ENCODE measurements at places on chromosomes 4 and X. TPM values are rescaled to one million over a fixed set of nuclear protein-coding genes. Genes with fewer than 3 reads are reported as not detected.

GRCh38 chrX:47218920-47219815 is 687 bp downstream of the CDK16 start:
- DNase-seq: no peak

- no peak for DNase-seq
Measured at GRCh38 chr4:17489123-17489522, 22.8 kb downstream of the QDPR start.

- DNase-seq: no peak
Measured at GRCh38 chr4:55409468-55410171, 13.9 kb downstream of the TMEM165 start.

The MAOA gene
- 120 TPM for total RNA-seq

DNA sequence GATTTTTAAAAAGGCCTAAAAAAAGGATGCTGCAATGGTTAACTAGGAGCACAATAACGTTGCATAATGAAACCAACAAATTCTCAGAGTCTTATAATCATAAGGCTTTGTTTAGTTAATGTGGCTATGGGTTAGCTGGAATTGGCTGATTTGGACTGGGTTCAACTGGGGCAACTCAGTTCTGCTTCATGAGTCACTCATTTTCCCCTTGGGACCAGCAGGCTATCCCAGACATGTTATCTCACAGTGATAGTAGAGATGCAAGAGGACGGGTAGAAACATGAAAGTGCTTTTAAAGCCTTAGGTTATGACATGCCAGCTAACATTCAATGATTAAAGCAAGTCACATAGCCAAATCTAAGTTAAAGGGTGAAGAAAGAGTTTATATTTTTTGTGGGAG is 189.2 kb upstream of the GK2 start:
- DNase-seq: no peak

The RS1 gene
- not detected for total RNA-seq

- no peak for DNase-seq
Measured at GRCh38 chrX:41958861-41959260, 35.5 kb upstream of the CASK start.

DNA sequence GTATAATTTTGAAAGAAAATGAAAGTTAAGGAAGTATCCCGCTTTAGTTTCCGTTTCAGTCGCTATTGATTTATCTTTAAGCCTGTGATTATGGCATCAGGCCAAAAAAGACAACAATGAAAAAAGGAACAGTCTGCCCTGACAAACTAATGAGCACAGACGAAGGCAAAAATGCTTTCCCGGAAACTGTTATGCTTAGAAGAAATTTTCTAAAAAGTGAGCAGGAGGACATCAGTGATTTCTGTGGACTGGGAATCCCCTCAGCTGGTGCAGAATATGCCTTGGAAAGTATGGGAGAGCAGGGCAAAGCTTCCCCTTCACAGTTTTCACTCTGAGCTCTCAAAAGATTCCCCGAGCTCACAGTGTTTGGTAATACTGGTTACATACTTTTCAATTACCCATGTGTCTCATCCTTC is 5.1 kb upstream of the CXCL10 start:
- peak; percentile 41 for DNase-seq

DNA sequence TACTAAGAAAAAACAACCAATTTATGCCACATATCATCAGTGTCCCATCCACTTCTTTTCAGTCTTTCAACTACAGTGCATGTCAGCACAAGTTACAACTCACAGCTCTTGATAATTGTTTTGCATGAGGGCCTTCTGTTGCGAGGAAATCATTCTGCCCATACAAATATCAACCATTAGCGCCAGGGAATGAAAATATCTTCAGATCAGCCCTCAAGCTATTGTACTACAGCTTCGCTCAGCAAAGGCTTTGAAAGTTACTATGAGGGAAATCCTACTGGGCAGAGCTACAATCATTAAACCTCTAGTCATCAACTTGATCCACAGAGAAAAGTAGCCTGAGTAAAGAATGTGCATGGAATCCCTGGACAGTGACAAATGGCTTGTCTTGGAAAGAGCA is 1023.6 kb upstream of the HS3ST1 start:
- no peak for DNase-seq

The WNK3 gene
- 2.3 TPM for total RNA-seq

GRCh38 chr4:25900310-25900709 is 13.7 kb upstream of the SMIM20 start:
- no peak for DNase-seq

The SPIN2A gene
- total RNA-seq: 0.21 TPM

The RNF113A gene
- 16.6 TPM for total RNA-seq

The GLRB gene
- 4.8 TPM for total RNA-seq

DNA sequence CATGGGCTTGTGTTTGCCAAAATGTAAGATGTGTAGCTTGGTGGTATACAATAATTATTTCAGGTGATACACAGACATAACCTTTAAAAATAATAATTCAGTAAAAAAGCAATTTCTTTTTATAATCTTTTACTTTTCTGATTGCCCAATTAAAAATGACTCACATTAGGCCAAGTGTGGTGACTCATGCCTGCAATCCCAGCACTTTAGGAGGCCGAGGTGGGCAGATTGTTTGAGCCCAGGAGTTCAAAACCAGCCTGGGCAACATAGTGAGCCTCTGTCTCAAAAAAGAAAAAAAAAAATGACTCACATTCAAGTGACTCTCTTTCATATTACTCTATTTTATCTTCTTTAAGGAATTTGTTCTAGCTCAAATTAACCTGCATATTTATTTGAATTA is 449.4 kb upstream of the HTR2C start:
- no peak for DNase-seq

- DNase-seq: no peak
Measured at GRCh38 chr4:28548594-28548993, 1688.0 kb downstream of the STIM2 start.

DNA sequence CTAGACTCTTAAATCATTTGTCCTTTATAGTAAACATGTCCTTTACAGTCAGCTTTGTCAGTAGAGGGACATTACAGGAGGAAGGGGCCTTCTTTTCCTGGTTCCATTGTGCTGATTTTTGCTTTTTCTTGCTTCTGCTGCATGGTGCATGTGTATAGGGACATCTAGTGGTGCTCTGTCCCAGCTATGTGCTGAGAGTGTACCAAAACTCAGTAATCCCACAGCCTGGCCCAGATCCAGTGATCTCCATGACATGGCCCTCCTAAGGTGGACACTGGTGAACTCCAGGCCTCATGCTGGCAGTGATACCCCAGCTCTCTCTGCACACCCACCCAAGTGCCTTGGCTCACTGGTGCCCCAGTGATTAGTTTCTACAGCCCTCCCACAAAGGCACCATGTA is 45.2 kb downstream of the MAGEB17 start:
- DNase-seq: no peak

- DNase-seq: no peak
Measured at GRCh38 chrX:142873214-142873613, 152.5 kb upstream of the SPANXN4 start.

The TCEAL3 gene
- 12.5 TPM for total RNA-seq

GRCh38 chr4:78291277-78291676 is 234.2 kb downstream of the FRAS1 start:
- no peak for DNase-seq

The CXCL13 gene
- total RNA-seq: not detected

The PLAC1 gene
- total RNA-seq: 0.20 TPM

GRCh38 chrX:107747596-107748161 is 27.9 kb downstream of the TSC22D3 start:
- DNase-seq: no peak

- DNase-seq: no peak
Measured at GRCh38 chr4:9999956-10000561, 21.2 kb downstream of the SLC2A9 start.

- no peak for DNase-seq
Measured at GRCh38 chr4:118746251-118746919, 61.2 kb downstream of the METTL14 start.

DNA sequence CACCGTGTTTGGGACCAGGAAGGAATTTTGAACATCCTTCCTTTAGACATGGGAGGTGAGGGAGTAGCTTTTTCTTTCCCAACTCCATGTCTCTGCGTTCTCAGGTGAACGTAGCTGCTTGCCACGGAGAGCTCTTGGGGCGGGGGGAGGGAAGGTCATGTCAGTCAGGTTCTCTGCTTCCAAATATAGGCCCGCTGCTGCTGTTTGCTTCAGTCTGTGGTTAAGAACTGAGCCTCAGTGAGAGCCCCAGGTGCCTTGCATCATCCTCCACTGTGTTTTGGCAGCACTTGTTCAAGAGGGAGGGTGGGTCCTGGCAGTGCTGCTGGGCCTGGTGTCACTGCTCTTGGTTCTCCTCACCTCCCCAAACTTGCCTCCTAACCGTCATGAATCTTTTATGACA is 46.5 kb downstream of the HADH start:
- DNase-seq: no peak

DNA sequence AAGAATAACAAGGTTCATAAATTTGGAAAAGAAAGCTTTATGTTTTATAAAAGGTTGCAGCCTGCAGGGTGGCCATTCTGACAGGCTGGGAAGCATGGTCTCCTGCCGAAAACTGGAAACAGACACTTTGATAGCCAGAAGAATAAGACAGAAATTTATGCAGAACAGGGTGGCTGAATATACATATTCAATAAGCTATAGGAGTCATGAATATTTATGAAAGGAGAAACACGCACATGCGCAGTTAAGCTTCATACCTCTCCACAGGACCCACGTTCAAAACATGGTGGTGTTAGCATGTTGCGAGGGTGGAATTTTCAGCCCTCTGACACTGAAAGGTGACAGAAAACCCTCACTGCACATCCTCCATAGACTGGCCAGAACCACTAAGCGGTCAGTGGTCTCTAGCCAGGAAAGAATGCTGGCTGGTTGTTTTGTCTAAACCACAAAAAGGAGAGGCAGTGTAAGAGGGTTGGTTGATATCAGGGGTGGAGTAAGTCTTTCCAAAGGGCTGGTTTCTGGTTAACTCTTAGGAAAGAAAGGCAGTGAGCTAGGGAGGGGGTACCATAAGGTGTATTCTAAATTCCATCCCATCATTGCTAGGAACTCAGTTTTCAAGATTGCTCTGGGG is 58.2 kb downstream of the ANXA10 start:
- DNase-seq: no peak

- no peak for DNase-seq
Measured at GRCh38 chr4:33914386-33914785, 2329.9 kb downstream of the ARAP2 start.

- no peak for DNase-seq
Measured at GRCh38 chr4:102477657-102478056, 23.5 kb upstream of the NFKB1 start.

DNA sequence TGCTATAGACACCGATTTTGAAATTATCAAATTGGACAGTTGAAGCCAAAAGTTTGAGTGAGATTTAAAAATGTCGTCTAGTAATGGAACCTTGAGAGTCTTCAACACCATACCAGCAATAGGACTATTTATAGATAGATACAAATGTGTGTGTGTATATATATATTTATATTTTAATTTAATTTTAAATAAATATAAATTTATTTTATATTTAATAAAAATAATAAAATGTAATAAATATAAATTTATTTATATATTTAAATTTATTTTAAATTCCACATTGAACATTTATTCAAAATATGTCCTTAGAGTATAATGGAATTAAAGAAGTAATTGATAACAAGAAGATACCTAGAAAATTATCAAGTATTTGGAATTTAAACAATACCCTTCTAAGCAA is 221.9 kb upstream of the CXXC4 start:
- DNase-seq: no peak

GRCh38 chr4:25592736-25593135 is 62.9 kb upstream of the SLC34A2 start:
- DNase-seq: no peak

The RTL3 gene
- not detected for total RNA-seq

The EMCN gene
- 105 TPM for total RNA-seq

DNA sequence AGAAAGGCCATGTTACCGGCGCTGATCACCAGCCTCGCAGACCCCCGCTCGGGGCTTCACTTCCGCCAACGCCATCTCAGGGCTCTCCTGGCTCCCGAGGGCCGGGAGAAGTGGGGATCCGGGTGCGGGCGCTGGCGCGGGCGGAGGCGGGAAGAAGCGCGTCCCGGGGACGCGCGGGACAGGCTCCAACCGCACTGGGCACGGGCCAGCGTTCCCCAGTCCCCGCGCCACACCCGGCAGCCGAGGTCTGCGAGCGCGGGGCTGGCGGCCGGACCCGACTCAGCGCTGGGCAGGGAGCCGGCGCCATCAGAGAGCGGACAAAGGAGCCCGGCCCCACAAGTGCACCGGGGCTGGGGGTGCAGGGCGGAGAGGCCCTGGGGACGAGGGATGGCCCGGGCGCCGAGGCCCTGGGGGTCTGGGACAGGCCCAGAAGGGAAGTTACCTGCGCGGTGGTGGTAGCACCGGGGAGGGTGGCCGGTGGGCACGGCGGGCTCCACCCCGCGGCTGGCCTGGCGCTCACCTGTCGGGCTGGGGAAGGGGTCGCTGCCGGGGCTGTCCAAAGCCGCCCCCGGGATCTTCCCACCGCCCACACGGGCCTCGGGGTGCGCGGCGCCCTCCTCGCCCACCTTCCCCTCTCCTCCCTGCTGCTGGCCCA is 449 bp downstream of the CTPS2 start:
- DNase-seq: no peak

The GPR82 gene
- total RNA-seq: not detected

DNA sequence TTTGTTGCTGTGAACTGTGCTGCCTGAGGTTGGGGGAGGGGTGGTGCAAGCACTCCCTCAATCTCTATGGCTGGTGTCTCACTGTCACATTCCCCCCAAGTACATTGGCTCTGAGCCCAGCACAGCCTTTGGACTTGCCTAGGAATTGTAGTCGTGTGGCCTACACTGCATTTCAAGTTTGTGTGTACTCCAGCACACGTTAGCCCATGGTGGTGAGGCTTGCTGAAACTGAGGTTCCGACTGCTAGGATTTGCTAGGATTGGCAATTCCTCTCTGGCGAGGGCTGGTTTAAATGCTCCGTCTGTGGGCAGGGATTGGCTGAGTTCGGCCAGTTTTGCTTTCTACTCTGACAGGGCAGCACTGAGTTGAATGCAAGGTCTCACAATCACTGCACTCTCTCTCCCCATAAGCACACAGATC is 121.7 kb upstream of the CXXC4 start:
- DNase-seq: no peak

The SSX1 gene
- not detected for total RNA-seq

GRCh38 chr4:56118055-56118454 is 169.3 kb downstream of the CEP135 start:
- no peak for DNase-seq

DNA sequence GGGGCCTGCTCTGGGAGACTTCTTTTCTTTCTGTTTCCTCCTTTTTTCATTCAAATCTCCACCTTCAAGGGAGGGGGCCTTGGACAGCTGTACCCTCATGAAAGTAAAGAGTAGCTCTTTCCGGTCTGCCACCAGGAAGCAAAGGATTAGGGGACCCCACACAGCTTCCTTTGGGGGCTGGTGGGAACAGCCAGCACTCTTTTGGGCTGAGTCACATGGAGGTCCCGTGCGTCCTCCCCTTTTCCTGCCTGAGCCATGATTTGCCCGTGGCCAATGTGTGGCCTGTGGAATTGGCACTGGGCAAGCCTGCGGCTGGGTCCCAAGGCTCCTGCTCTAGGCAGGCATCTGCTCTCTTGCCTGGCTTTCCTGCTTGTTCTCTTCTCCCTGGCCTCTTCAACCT is 65.5 kb downstream of the FHDC1 start:
- DNase-seq: no peak

GRCh38 chr4:147732518-147733235 is 789 bp downstream of the ARHGAP10 start:
- no peak for DNase-seq

The HSFX3 gene
- not detected for total RNA-seq

GRCh38 chr4:679104-679481 is 4.8 kb downstream of the MYL5 start:
- DNase-seq: no peak

All from pulmonary artery endothelial cell (primary cell).